CD4-positive, alpha-beta memory T cell (primary cell): ENCODE measurements at places on chromosomes 16 and 17. TPM values are rescaled to one million over a fixed set of nuclear protein-coding genes. Genes with fewer than 3 reads are reported as not detected.

- no peak for DNase-seq
- no peaks in the 10 kb centered on the region for H3K27me3 ChIP-seq
- no peak overlapping the region for H3K4me3 ChIP-seq
Observed at GRCh38 chr17:27407916-27408864, 48.1 kb upstream of the KSR1 start.

DNA sequence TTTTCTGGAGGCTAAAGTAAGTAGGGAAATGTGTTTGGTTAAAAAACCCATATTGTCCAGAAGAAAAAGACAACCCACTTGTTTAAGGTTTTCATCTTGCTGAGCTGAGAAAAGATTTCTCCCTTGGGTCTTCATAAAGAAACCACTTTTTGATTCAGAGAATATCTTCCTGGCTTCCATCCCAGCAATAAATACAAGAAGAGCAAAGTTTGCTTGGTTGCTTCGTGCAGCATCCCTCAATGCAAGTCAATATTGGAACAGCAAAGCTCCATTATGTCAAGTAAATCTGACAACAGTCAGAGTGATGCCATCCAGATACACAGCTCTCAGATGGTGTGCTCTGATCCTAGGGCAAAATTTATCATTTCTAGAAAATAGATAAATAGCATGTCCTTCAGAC lies 118.9 kb upstream of the PIRT start:
- H3K27me3 ChIP-seq, result no peaks in the 10 kb centered on the region
- no peak for DNase-seq
- H3K36me3 ChIP-seq, result no peaks in the 10 kb centered on the region

GRCh38 chr16:85047867-85048455 lies 20.4 kb downstream of the KIAA0513 start:
- no peak for DNase-seq
- no peak overlapping the region for H3K4me3 ChIP-seq
- no peaks in the 10 kb centered on the region for H3K36me3 ChIP-seq
- H3K4me1 ChIP-seq, result peaks cover 5% of the 10 kb centered on the region
- no peaks in the 10 kb centered on the region for H3K27me3 ChIP-seq

Gene SULT1A2
- total RNA-seq, result 0.49 TPM

GRCh38 chr17:47915776-47916398 lies 19.9 kb downstream of the SP2 start:
- no peaks in the 10 kb centered on the region for H3K27me3 ChIP-seq
- DNase-seq, result no peak
- H3K4me1 ChIP-seq, result peaks cover 12% of the 10 kb centered on the region
- H3K4me3 ChIP-seq, result no peak overlapping the region
- peaks cover 20% of the 10 kb centered on the region for H3K36me3 ChIP-seq

Gene CMTM2
- 0.72 TPM for total RNA-seq

DNA sequence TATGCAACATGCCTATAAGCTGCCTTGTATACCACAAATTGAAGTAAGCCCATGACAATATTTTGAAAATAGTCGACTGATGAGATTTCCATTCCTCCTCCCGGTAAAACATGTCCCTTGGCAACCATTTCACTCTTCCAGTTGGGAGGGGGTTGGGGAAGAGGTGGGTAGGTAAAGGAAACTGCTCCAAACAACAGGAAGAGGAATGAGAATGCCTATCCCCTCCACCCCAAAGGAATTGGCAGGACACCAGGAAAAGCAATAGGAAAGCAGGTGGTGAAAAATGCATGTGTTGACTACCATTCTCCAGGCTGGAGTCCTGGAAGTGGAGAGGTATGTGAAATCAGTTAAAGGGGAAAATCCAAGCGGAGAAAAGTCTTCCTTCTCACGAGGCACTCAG lies 455.9 kb upstream of the PSMD7 start:
- H3K36me3 ChIP-seq, result no peaks in the 10 kb centered on the region
- no peak overlapping the region for H3K4me3 ChIP-seq

GRCh38 chr16:88384222-88385111 lies 1.7 kb downstream of the ZNF469 start:
- H3K27ac ChIP-seq, result no peak overlapping the region
- no peak overlapping the region for H3K4me3 ChIP-seq
- no peaks in the 10 kb centered on the region for H3K36me3 ChIP-seq
- no peak for DNase-seq
- peaks cover 11% of the 10 kb centered on the region for H3K27me3 ChIP-seq
